Colonic mucosa (tissue), 4 donors: ENCODE measurements at places on chromosomes 16 and 17.

DNA sequence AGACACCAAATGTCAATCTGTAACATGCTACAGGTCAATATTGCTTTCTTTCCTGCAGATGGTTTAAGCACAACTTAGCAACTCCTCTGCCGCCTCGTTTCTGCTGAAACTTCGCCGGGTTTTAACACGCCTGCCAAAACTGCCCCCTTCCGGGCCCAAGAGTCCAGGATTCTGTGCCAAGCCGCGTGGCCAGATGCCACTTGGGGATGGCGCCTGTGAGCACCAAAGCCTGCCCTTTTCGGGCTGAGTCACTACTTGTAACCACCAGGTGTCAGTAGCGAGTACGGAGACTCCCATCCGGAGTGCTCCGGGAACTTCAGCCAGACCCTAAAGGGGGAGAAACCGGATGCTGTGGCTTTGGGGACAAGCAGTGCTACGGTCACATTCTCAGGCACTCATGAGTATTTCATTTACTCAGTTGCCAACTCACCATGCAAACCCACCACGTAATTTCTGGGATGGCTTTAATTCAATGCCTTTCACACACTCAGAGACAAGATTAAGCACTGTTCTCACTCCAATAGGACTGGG lies 7.8 kb downstream of the PMP22 start:
- peak overlapping the region; percentile 6 for H3K4me3 ChIP-seq
- peak; percentile 84 for DNase-seq
- peaks cover 15% of the 10 kb centered on the region for H3K4me1 ChIP-seq
- peaks cover 2% of the 10 kb centered on the region for H3K27me3 ChIP-seq

DNA sequence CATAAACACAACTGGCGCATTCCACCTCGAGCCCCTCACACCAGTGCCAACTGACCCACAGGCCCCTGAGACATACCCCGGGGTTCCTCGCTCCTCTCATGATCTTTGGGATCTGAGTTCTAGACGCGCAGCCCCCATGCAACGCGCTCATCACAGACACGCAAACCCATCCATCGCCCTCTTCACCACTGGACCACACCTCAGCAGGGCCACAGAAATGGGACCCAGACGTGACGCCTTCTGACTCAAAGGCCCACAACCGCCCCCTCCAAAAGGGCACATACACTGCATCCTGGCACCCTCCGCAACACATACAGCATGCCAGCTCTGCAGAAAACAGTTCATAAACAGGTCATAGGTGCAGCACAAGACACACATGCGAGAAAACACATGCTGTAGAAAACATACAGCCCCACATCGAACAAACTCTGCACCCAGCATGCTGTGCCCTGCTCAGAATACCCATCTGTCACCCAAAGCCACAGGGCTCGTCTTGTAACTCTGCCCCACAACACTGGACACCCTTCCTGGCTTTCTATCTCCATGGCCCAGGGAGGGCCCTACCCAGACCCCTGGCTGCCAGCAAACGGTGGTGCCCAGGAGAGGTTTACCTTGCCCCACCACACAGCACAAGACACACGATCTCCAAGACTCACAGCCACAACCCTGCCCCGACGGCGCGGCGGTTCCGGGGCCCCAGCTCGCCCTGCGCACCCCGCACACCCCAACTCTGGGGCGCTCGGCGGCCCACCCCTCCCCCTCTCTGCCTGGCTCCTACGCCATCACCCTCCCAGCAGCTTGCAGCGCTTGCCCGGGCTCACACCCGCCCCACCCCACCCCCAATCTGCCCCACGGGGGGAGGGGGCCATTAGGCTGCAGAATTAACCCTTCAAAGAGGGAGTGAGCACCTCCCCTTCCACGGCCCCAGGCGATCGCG lies 887 bp downstream of the ZBTB4 start:
- H3K4me1 ChIP-seq: peaks cover 4% of the 10 kb centered on the region
- H3K27ac ChIP-seq: peak overlapping the region; percentile 96
- no peaks in the 10 kb centered on the region for H3K36me3 ChIP-seq
- peak; percentile 64 for DNase-seq

- no peaks in the 10 kb centered on the region for H3K27me3 ChIP-seq
- peak within 1 kb of the TSS; percentile 94 for H3K27ac ChIP-seq
- peak; percentile 94 for DNase-seq
- H3K4me1 ChIP-seq: peaks cover 3% of the 10 kb centered on the region
- peak within 1 kb of the TSS; percentile 68 for H3K4me3 ChIP-seq
- peaks cover 6% of the 10 kb centered on the region for H3K36me3 ChIP-seq
Observed at GRCh38 chr17:43006639-43007551, at the start of gene IFI35. IFI35 (plus strand) TSS chr17:43006784; CDS start chr17:43006948, 164 bp downstream.

GRCh38 chr16:622920-623280 lies 7.9 kb upstream of the WFIKKN1 start:
- H3K27me3 ChIP-seq: no peaks in the 10 kb centered on the region
- no peaks in the 10 kb centered on the region for H3K4me1 ChIP-seq
- peaks cover 5% of the 10 kb centered on the region for H3K36me3 ChIP-seq
- H3K4me3 ChIP-seq: no peak overlapping the region

- H3K4me3 ChIP-seq: no peak overlapping the region
- no peaks in the 10 kb centered on the region for H3K27me3 ChIP-seq
- H3K36me3 ChIP-seq: no peaks in the 10 kb centered on the region
- H3K4me1 ChIP-seq: no peaks in the 10 kb centered on the region
- no peak for DNase-seq
Observed at GRCh38 chr17:10144982-10145381, 53.4 kb downstream of the GAS7 start.

DNA sequence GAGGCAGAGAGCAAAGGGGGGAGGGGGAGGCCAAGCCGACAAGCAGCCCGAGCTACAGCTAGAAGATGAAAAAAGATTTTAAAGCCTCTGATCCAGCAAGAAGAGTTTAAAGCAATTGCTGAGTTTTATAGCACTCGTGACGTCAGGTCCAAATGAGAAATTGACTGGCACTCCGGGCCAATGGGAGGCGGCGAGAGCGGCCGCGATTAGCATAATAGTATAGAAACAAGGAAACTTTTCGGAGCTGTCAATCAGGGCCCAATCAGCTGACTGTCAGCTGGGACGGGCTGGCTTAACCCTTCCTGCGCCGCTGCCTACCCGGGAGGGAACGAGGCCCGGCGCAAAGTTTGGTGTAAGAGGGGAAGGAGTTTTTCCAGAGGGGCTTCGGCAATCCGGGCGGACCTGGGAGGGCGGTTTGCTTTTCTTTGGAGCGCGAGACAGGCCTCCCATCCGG lies at the start of gene MAF:
Gene MAF, minus strand, starts transcription at position 100 of the 454 bp plus-strand sequence. CDS start 835 bp downstream, outside the sequence.
- DNase-seq: peak; percentile 96
- H3K4me1 ChIP-seq: no peaks in the 10 kb centered on the region
- peak within 1 kb of the TSS; percentile 79 for H3K27ac ChIP-seq
- no peaks in the 10 kb centered on the region for H3K36me3 ChIP-seq
- H3K27me3 ChIP-seq: peaks cover 4% of the 10 kb centered on the region

- no peak for DNase-seq
- no peak overlapping the region for H3K27ac ChIP-seq
- H3K4me1 ChIP-seq: no peaks in the 10 kb centered on the region
- no peaks in the 10 kb centered on the region for H3K36me3 ChIP-seq
- H3K27me3 ChIP-seq: no peaks in the 10 kb centered on the region
Observed at GRCh38 chr17:40369923-40370322, 5.4 kb upstream of the GJD3 start.

DNA sequence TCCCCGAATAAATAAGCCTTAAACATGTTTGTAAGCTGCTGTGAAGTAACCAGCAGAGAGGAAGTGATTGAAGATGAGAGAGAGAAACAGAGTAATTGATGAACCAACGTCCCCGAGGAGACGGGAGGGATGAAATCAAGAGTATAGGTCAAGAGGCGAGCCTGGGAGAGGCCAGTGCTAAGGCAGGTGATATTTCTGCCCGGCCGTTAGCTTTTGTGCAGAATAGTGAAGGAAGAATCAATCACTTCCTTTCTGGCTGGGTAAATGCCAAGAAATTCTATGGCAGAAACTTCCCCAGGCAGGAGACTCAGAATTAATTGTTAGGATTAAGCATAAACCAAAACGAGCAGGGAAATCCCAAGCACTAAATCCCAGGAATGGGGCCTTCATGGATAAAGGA lies 273.8 kb downstream of the CDH13 start:
- DNase-seq: no peak
- no peaks in the 10 kb centered on the region for H3K4me1 ChIP-seq
- H3K36me3 ChIP-seq: no peaks in the 10 kb centered on the region
- no peaks in the 10 kb centered on the region for H3K27me3 ChIP-seq
- H3K27ac ChIP-seq: no peak overlapping the region
- no peak overlapping the region for H3K4me3 ChIP-seq
